CD4-positive, alpha-beta T cell treated with Interferon alpha-2 for 1 hour (primary cell): ENCODE measurements at places on chromosomes 16 and 17.

- peak; percentile 80 for DNase-seq
Observed at GRCh38 chr17:74493331-74493833, 26.9 kb downstream of the CD300A start.

DNA sequence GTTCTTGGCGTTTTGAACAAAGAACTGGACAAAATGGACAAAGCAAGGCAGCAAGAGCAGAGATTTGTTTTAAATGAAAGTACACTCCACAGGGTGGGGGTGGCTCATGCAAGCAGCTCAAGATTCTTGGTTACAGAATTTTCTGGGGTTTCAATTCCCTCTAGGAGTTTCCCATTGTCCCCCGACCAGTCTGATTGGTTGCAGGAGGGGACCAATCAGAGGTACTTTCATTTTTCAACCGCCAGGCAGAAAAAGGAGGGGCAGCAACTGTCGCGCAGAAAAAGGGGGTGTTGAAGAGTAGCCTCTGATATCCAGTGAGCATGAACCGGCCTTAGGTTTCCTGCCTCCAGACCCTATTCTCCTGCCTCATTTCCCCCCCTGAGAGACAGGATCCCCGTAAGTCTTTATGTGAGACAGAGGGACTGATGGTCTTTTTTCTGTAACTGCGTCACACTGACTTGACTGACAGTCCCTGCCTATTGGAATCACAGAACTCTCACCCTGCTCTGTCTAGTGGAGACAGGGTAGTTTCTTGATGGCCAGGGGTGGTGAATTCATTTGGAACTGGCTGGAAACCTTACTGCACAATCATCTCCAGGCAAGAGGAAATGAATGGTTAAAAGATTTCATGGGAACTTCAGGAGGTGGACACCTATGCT lies 59.4 kb upstream of the ALOX12 start:
- peak; percentile 45 for DNase-seq

DNA sequence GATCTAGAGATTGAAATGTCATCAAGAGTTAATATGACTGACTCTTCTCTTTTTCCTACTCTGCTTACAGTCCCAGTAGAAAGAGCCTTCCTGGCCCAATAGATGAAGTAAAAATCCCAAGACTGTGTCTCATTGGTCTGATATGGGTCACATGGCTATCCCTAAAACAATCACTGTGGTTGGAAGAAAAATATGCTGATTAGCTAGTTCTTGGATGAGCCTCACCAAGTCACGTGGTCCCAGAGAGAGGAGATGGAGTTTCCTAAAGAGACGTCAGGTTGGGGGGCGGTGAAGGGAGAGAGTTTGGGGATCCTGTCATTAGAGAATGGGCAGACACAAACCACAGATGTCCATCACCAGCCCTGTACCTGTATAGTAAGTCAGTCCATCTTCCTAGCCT lies 466.3 kb downstream of the HAPSTR1 start:
- no peak for DNase-seq

GRCh38 chr17:15048381-15048780 lies 216.7 kb downstream of the PMP22 start:
- no peak for DNase-seq

GRCh38 chr17:35972066-35972465 lies 9.2 kb downstream of the CCL16 start:
- no peak for DNase-seq

GRCh38 chr17:7887482-7888183 lies 956 bp upstream of the CHD3 start:
- DNase-seq = peak; percentile 93

DNA sequence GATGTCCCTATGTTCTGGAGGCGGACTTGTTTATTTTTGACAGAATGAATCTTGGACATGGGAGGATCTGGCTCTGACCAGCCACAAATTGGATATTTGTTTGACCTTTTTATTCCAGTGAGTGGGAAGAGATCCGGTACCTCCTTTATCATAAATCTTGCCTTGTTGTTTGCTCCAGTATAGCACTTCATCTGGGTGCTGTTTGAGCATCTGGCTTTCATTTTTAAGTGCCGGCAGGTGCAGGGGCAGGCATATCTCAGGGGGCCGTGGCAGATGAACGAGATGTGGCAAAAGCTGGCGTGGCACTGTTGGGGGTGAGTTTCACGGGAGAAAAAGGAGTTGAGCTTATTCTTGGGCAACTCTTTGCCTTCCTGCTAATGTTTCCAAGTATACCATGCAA lies 37.8 kb downstream of the MSI2 start:
- no peak for DNase-seq

- no peak for DNase-seq
Observed at GRCh38 chr17:12768255-12768654, 21.0 kb upstream of the ARHGAP44 start.

DNA sequence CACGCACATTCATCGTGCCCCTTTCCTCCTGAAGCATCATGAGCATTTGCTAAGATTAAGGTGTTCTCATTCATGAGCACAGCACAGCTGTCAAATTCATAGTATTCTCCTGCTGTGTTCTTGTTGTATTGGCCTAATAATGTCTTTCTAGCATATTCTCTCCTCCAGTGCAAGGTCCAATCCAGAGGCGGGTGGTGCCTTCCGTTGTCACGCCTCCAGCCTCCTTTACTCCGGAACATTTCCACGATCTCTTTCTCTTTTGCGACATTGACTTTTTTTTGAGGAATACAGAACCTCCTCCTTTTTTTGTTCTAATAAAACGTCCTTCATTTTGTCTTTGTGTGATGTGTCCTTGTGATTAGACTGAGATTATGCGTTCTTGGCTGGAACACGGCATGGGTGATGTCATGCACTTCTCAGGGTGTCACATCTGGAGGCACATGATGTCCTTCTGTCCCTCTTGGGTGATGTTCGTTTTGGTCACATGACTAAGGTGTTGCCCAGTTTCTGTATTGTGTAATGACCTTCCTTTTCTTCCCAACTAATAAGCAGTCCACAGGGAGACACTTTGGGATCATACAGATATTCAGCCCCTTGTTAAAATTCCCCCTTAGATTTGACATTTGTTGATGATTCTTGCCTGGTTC lies 66.3 kb downstream of the CLEC16A start:
- DNase-seq = no peak

- no peak for DNase-seq
Observed at GRCh38 chr17:47716375-47716774, 16.7 kb upstream of the TBX21 start.

- DNase-seq = no peak
Observed at GRCh38 chr16:9003322-9003721, 39.6 kb upstream of the USP7 start.

- DNase-seq = no peak
Observed at GRCh38 chr16:83887080-83887479, 11.8 kb upstream of the MLYCD start.

GRCh38 chr17:8621585-8621984 lies 8.9 kb downstream of the MYH10 start:
- no peak for DNase-seq

GRCh38 chr17:58153046-58153445 lies 4.9 kb downstream of the OR4D1 start:
- peak; percentile 83 for DNase-seq

DNA sequence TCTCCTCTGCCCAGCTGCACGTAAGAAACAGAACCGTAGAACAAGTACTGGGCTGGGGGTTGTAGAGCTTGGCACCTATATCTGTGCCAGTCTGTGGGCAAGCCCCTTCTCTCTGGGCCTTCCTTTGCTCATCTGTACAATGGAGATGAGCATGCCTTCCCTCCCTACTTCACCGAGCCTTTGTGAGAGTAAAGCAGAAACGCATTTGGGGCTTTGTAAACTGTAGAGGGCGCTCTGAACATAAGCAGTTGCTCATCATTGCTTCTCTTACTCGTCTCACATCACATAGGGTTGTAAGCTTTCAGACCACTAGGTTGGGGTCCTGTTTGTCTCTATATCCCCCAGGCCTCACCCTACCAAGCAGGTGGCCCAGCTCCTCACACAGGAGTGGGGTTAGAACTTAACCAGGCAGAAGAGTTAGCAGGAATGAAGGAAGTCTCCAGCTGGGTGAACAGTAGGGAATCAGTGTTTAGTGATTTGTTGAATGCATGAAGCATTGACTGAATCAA lies 15.1 kb downstream of the SAMD14 start:
- DNase-seq = peak; percentile 65

DNA sequence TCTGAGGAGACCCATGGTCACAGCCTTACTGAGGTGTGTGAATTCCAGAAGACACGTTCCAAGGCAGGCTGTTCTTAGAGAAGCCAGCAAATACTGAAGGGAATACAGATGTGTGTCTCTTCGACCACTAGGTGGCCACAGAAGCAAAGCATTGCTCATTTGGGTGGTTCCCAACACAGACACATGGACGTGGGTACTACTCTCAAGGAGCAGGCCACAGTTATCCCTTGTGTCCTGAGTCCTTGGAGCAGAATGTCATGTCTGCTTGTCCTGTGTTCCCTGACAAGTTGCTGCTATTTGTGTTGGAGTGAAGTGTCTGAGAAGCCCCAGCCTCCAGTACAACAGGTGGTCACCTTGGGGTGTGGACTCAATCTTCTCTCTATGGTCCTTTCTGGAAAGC lies 30.3 kb downstream of the HMOX2 start:
- DNase-seq = peak; percentile 73

DNA sequence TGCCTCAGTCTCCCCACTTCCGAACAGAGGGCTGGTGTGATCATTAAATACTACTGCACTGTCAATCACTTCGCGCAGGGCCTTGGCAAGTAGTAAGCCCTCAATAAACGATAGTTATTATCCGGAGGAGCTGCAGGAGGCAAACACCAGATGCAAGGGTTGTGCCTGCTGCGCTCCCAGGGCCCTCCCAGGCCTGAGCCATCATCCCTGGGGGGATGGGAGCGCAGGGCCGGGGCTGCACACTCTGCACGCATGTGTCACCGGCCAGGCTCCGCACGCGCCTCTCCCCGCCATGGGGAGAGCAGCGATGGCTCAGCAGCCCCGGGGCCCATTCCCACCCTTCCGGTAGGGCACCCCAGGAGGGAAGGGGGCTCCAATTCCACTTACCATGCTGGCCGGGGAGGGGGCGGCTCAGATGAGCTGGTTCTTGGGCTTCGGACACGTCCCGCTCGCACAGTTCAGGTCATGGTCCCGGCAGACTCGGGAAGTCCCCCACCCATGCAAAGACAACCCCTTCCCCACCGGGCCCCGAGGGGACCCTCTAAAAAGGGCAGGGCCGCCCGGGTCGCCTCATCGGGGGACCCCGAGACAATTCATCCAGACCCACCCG lies 681 bp downstream of the XPO6 start:
- peak; percentile 48 for DNase-seq

DNA sequence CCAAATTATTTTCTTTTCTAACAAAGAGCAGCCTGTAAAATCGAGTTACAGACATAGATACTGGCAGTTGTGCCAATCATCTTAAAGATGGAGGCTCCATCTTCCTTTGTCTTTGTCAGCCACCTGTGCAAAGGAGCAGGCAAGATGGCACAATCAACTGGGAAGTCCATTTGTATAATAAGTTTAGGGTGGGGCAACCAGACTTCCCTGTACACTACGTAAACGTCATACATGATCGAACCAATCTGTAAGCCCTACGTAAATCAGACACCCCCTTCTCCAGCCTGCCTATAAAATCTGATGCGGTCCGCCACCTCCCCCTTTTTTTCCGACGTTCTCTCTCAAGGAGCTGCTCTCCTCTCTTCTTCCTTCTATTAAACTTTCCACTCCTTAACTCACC lies 31.4 kb upstream of the MEAK7 start:
- DNase-seq = no peak

DNA sequence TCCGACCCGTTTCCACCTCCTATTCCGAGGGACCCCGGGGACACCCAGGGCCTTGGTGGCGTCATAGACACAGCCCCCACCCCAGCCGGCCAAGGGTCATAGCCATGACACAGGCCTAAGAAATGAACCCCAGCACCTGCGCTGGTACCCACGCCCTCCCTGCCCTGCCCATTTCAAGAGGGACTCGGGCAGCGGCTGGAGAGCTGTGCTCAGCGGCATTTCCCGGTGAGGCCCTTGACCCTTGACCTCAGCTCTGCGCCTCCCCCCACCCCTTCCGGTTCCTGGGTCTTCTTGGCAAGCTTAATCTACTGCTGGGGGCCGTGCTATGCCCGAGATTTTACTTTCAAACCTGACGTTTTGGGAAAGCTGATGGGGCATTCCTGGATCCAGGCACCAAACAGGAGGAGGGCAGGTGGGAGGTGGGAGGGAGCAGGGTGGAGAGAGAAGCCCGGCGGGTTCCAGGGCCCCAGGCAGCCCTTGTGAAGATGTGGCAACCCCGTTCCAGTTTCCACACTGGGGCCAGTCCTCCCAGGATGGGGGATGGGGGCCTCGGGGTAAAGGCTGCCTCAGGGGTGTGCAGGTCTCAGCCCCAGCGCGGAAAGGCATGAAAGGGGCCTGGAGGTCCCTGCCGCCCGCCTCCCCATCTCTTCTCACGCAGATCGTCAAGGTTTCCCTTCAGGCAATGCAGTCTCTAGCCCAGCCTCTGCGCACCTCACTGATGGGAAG lies at the start of gene SLC22A31:
SLC22A31 (minus strand) TSS at position 414 of the 726 bp plus-strand sequence; CDS start at position 378, 36 bp downstream.
- no peak for DNase-seq

DNA sequence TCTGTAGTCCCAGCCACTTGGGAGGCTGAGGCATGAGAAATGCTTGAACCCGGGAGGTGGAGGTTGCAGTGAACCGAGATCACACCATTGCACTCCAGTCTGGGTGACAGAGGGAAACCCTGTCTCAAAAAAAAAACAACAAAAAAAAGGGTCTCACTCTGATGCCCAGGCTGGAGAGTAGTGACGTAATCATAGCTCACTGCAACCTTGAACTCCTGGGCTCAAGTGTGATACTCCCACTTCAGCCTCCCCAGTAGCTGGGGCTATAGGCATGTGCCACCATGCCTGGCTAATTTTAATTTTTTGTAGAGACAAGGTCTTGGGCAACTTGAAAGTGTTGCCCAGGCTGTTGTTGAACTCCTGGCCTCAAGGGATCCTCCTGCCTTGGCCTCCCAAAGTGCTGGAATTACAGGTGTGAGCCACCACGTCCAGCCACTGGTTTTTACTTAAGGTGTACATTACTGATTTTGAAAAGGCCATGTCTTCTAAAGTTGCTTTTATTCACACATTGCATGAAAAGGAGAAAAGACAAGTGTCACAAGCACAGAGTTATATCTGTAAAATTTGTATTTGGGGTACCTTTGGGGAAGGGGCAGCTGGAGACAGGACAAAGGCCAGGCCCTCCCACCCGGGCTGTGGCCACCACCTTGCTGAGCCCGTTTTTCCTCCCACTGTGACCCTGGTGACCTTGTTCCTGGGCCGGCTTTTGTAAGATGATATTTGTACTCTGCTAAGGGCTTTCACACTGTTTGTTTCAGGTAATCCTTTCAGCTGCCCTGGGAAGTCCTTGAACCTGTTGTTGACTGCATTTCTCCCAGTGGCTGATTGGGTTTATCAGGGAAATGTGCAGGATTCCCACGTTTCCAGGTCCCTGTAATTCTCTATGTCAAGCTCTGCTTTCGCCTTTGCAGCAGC lies 11.5 kb downstream of the GPT2 start:
- DNase-seq = no peak

- DNase-seq = no peak
Observed at GRCh38 chr16:4179020-4179419, 62.8 kb upstream of the ADCY9 start.

DNA sequence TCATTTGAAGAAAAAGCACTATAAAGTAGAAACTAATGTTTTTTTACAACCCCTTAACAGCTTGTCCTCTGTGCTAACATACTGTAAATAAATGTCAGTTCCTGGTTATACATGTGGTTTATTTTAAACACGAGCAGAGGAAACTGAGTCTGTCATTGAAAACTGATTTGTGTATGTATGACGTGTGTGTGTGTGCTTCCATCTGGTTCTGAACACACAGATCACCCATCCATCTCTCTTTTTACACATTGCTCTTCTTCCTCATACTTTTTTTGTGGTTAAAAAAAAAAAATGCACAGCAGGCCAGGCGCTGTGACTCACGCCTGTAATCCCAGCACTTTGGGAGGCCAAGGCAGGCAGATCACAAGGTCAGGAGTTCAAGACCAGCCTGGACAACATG lies 49.5 kb downstream of the ZNF423 start:
- no peak for DNase-seq

- DNase-seq = no peak
Observed at GRCh38 chr16:87288753-87289362, 28.3 kb downstream of the C16orf95 start.
